ENCODE measurements at places on chromosomes 16 and 17.

- DNase-seq: no peak
These were observed 11.1 kb downstream of the GNPTG start for GRCh38 chr16:1362807-1363206.

DNA sequence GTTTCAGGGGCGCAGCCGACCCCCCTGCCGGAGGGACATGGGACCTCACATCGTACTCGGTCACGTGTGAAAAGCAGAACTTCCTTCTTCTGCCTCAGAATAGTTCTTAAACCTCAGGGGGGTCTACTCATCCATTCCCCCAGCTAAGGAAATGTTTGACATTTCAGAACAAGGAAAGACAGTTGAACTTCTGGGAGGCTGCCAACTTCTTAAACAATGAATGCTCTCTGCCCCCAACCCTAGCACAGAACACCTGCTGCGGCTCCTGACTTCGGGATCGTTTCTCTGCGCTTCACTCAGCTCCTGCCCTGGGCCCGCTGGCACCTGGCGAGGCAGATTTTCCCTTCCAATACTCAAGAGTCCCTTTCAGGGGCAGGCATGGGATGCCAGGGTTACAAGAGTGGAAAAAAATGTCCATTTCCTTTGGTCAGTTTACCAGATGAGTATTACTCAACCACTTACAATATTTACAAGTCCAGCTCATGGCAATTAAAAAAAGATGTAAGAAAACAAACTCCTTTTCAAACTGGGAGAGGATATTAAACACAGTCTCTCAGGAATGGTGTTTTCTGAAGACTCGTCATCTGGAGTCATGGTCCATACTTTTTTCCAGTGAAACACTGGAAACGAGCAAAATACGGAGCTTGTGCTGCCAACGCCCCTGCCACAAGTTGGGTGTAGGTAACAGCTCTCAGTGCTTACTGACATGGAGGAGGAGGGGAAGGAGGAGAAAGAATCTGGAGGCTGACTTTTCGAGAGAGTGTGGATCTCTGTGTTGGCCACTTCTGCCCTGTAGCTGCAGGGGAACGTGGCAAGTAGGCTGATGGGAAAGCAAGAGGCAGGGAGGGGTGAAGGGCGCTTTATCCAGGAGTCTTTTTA lies 235.7 kb downstream of the NTN1 start:
- no peak for DNase-seq

DNA sequence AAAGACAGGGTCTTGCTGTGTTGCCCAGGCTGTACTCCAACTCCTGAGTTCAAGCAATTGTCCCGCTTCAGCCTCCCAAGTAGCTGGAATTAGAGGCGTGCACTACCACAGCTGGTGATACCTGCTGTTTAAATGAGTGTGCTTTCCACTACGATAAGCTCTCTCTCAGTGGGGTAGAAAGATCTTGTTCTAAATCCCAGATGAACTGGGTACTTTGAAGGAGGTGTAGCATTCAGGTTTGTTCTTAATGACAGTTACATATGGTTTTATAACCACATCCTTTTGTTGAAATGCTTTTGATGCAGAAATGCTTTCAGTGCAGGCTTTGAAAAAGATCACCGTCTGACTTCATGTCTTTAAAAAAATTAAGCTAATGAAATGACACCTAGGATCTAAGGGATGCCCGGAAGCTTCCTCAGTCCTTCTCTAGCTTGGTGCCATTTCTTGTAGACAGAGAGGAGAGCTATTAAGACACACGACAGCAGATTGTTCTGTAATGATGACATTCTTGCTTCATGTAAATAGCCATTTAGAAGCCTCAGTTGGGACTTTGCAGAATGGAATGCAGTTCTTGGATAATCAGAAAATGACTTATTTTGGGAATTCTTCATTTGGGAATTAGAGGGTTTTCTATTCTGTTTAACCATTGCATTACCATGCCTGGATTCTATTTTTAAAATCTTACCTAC lies 19.5 kb downstream of the PMM2 start:
- no peak for DNase-seq

GRCh38 chr17:72901657-72902056 lies 190.8 kb downstream of the SLC39A11 start:
- DNase-seq: no peak

- DNase-seq: no peak
These were observed 404 bp downstream of the EMC6 start for GRCh38 chr17:3669085-3669347.

GRCh38 chr17:58170622-58171021 lies 3.8 kb downstream of the OR4D2 start:
- no peak for DNase-seq
